Brain microvascular endothelial cell (primary cell): ENCODE measurements at places on chromosomes 5 and 9.

- no peak for DNase-seq
Measured at GRCh38 chr9:117028103-117028858, 341.2 kb downstream of the TRIM32 start.

GRCh38 chr5:163562071-163562470, 56.7 kb downstream of the MAT2B start:
- DNase-seq = no peak

DNA sequence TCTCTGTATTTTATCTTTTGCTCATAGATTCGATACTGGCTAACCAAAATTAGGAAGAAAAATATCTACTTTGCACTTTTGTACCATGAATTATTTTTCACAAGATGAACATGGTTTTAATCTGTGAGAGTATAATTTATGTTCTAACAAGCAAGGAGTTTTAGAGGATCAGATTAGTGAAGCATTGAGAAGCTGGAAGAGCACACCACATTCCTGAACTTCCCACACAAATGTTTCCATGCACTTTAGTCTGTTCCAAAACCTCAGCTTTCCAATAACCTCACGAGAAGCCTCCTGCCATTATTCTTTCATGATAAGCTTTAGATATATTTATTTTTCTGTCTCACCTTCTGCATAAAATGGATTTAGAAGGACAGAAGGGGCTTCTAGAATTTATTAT, 98.7 kb upstream of the MPDZ start:
- no peak for DNase-seq

GRCh38 chr5:132375957-132376356, 6.4 kb downstream of the SLC22A5 start:
- DNase-seq = no peak

DNA sequence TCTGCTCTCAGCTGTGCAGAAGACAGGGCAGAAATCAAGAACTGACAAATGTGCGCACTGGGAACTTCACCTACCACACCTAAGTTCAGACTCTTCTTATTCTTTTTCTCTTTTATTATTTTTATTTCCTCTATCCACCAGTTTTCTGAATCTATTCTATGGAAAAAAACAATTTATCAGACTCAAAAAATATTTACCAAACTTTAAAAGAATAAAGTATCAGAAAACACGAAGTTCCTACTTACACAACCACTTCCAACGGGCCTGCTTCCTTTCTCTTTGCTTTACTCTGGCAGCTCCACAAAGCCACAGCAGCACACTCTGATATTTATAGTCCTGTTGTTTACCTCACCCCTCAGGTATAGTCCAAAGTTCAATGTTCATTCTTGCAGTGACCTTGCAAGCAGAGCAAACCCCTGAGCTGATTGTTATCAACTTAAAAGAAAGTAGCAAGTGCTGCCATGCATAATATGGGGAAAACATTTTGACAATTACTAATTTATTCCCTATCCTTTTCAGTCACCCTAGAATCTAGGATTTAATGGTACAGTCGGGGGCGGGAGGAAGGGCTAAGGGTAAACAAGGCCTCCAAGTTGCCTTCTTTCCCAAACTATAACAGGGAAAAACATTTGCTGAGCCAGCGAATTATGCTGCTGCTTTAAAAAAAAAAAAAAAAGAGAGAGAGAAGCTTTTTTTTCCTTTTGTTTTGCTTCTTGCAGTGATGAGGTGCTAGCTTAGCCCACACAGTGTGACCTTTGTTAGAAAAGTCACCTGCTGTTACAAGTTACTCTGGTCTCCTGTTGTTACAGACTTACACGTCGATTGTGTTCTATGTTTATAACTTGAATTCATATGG, at the start of gene SELENOP:
TSS of gene SELENOP (minus strand) at position 302 of the 856 bp plus-strand sequence. CDS start 3,539 bp downstream, outside the sequence.
- no peak for DNase-seq

- peak; percentile 45 for DNase-seq
Measured at GRCh38 chr9:128339761-128340690, at the start of gene SLC27A4. SLC27A4 (plus strand) TSS chr9:128340527; CDS start chr9:128343133, 2,606 bp downstream.

DNA sequence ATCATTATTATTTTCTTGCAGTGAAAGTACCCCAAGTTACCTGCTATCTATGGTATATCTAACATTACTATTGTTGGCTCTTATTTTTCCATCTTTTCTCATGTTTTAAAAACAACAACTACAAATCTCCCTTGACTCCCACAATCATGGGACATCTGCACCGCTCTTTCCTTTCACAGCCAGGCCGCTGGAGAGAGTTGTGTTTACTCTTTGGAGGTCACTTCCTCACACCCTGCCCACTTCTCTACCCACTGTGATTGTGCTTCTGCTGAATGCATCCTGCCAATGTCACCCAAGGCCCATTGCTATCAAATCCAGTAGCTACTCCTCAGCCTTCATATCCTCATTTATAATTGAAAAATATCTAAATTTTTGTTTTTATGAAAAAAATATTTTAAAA, 29.7 kb downstream of the SLC28A3 start:
- no peak for DNase-seq

GRCh38 chr5:57298985-57299491, 125.2 kb downstream of the GPBP1 start:
- peak; percentile 78 for DNase-seq

GRCh38 chr5:140109018-140109758, 4.7 kb upstream of the PURA start:
- DNase-seq = no peak

GRCh38 chr9:125999504-125999881, 252.3 kb downstream of the PBX3 start:
- no peak for DNase-seq

DNA sequence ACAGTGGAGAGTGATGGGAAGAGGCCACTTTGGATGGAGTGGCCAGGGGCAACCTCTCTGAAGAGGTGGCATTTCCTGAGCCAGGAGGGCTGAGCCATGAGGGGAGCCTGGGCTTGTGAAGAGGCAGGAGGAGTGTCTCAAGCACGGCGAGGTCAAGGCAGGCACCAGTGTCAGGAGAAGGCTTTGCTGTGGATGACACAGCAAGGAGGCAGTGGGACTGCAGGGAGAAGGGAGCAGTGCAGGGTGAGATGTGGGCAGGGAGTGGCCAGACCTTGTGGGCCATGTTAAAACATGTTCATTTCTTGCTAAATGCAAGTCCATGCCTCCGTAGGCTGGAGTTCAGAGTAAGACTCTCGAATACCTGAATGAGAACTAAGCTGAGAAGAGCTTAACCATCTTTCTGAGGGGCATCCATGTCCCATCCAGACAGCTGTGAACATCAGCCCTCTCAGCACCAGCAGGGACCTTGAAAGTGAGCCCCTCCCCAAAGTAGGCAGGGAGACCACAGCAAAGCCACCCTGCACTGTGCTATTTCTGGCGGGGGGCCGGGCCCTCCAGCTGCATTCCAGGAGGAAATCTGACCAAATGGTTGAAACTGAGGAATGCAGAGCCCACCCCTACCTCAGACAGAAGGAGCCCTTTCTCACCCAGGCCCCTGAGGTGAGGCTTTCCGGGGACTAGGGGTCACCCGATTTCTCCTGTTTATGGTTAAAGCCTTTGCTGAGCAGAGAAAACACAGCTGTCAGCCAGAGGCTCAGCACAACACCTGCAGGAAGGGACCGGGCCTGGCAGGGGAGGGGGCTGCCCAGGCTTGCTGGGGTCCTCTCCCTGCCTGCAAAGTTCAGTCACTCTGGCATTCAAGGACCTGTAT, 16.1 kb upstream of the ARSI start:
- no peak for DNase-seq

DNA sequence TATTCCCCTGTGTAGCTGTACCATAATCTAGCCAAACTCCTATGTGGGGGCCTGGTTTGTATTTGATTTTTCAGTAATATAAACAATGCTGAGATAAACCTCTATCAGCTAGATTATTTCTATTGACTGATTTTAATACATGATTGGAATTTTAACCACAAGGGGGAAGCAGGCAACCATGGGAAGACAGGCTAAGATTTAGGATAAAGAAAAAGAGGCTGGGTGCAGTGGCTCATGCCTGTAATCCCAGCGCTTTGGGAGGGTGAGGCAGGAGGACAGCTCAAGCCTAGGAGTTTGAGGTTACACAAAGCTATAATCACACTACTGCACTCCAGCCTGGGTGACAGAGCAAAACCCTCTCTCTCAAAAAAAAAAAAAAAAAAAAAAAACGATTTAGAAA, 18.1 kb upstream of the GPX3 start:
- DNase-seq = peak; percentile 44

DNA sequence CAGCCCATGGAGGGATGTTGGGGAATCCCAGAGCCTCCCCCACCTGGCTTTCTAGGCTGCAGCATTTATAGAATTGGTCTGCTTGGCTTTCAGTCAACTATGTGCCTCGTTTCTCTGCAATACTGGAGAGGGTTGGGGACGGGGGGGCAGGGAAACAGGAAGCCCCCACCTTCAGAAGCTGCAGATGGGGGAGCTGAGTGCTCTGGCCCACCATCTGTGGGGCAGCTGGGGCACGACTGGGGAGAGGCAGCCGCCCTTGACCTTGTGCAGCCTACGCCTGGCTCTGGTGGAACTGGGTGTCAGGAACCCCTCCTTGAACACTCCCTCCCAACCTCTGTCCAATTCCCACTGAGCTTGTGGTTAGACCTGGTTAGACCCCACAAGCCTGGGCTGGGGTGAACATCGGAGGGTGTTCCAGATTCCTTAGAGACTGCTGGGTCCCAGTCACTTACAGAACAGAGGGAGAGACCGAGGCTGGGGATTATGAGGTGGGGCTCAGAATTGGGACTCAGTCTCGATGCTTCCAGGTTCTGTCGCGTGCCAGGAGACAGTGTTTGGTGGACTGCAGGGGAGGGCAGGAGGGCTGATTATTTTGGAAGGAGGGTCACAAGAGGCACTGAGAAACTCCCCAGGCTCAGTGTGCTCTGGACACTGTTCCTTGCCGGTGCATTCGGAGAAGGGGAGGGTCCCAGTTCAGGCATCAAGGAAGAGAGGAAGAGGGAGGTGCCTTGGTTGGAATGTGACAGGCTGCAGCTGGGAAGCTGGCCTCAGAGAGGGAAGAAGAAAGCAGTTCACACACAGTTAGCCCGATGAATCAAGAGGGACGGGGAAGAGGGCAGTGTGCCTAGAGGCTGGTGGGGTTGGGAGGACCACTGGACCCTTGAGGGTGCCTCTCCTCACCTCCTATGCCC, 25.6 kb downstream of the COL27A1 start:
- no peak for DNase-seq

DNA sequence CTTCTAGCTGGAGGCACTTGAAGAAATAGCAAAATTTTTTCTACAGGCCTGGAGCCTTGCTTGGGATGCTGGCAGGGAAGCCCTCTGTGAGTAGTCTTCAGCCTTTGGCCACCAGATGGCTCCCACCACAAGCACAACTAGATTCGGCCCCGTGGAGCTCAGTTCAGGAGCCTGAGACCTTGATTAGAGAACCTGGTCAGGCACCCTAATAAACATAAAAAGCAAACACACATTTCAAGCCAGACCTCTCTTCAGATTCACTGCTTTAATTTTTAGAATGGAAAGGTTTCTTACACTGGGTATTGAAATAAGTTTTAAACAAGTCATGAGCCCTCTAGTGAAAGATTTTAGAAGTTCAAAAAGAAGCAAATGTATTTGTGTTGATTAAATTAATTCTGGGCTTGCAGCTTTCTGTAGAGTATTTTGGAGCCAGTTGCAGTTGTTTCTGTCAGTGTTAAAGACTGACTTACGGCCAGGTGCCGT, 41.4 kb downstream of the GLRX start:
- DNase-seq = peak; percentile 78

- DNase-seq = no peak
Measured at GRCh38 chr5:178336889-178337288, 104.3 kb upstream of the PHYKPL start.

- DNase-seq = no peak
Measured at GRCh38 chr5:128403333-128403732, 134.7 kb downstream of the FBN2 start.

DNA sequence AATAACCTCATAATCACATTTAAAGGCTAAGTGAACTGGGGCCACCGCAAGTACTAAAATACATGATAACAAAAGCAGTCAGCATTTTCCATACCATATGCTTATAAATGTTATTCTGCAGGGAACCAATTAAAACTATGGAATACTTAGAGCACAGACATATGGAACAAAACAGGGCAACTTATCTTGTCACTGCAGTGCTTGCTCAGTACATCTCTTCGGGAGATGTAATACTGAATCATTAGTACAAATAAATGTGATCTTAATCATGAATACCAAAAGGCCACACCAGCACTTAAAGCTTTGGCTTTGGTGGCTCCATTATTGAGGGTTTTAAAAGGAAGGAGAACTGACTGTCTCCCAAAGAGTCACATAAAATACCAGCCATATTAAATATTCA, 32.1 kb downstream of the PRUNE2 start:
- DNase-seq = no peak

- DNase-seq = no peak
Measured at GRCh38 chr5:140588311-140589070, 23.9 kb downstream of the SLC35A4 start.

- no peak for DNase-seq
Measured at GRCh38 chr5:127609011-127609410, 39.9 kb upstream of the CTXN3 start.

- no peak for DNase-seq
Measured at GRCh38 chr5:78387468-78388153, 27.2 kb downstream of the SCAMP1 start.

DNA sequence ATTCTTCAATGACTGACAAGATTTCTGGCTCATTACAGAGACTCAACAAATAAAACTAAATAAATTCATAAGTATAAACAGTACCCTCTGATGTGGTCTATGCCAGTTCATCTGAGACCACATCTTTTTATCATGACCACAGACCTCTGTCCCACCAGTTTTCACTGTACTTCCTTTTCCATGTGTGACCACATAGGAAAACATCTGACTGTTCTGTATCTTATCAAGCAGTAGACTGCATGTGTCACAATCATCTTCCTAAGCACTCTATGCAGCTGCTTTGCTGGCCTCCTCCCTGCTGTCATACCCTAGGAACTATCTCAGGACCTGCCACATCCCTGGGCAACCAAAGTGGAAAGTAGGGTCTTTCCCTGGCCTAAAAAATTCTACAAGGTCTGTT, 205.0 kb upstream of the ZNF462 start:
- DNase-seq = no peak

DNA sequence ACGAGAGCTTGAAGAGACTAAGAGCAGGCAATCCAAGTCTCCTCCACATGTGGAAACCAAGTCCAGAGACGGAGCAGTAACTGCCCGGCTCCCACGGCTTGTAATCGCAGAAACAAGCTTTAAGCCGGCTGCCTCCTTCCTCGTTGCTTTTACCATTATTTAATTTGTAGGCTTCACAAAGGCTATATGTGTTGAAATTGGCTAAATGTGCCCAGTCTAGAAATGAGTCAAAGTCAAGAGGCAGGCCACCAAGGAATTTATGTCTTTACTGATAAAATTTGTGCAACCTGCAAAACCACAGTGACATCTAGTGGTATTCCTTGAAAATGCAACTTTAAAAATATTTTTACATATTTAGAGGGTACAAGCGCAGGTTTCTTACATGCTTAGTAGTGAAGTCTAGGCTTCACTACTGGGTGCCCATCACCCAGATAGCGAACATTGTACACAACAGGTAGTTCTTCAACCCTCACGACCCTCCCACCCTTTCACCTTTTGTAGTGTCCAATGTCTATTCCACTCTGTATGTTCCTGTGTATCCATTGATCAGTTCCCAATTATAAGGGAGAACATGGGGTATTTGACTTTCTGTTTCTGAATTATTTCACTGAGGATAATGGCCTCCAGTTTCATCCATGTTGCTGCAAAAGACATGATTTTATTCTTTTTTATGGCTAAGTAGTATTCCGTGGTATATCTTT, 33.5 kb upstream of the EBF1 start:
- DNase-seq = peak; percentile 59
